ENCODE measurements at places on chromosomes 4 and X.

- no peak for DNase-seq
Observed at GRCh38 chr4:113316879-113317278, 267.4 kb downstream of the ANK2 start.

- no peak for DNase-seq
Observed at GRCh38 chr4:165325732-165326512, 1.5 kb upstream of the MSMO1 start.

DNA sequence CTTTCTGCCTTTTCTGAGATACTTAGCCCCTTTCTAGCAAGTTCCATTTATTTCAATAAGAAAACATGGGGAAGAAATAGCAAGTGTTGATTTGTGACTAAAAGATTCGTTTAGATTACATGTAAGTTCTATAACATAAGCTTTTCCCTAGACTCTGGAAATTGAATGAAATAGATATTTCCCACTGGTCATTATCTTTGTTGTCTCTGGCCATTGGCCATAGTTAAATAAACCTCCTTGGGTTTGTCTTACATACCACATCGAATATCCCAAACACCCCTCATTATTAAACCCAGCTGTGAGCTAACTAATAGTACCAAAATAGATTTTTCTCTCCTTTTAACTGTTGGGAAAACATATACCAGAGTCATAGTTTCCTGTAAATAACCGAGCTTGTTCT lies 534.8 kb downstream of the IQCM start:
- no peak for DNase-seq

DNA sequence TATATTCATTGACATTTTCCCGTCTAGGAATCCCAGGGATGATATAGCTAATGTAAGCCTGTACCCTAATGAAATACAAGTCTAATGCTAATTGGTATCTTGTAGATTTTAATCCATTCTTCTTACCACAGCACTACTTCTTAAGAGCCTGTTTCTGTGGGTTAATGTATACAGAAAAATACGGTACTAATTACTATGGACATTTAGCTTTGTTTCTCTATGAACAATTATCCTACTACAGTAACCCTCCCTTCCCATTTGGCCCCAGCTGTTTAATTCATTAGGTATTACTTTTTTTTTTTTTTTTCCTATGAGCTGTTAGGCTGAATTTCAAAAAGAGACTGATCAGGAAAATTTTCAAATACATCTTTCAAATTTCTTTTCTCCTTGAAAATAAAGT lies 245.1 kb upstream of the SLC7A11 start:
- DNase-seq, result no peak

DNA sequence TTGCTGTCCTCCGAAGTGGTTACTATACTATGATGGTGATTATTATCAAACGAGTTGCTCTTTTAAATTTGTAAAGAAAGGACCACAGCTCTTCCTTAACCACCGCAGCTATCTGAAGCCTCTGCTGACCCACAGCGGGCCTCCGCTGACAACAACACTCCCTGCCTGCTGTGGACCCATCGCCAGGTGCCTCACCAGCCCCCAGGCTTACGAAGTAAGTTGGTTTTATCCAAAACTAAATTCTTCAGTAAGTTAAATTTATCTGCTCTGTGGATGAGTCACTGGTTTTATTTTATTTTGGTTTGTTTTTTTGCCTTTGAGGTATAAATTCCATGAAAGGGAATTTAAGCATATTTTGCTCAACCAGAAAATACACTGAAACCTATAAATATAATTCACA lies 54.7 kb downstream of the SLC9A6 start:
- no peak for DNase-seq

DNA sequence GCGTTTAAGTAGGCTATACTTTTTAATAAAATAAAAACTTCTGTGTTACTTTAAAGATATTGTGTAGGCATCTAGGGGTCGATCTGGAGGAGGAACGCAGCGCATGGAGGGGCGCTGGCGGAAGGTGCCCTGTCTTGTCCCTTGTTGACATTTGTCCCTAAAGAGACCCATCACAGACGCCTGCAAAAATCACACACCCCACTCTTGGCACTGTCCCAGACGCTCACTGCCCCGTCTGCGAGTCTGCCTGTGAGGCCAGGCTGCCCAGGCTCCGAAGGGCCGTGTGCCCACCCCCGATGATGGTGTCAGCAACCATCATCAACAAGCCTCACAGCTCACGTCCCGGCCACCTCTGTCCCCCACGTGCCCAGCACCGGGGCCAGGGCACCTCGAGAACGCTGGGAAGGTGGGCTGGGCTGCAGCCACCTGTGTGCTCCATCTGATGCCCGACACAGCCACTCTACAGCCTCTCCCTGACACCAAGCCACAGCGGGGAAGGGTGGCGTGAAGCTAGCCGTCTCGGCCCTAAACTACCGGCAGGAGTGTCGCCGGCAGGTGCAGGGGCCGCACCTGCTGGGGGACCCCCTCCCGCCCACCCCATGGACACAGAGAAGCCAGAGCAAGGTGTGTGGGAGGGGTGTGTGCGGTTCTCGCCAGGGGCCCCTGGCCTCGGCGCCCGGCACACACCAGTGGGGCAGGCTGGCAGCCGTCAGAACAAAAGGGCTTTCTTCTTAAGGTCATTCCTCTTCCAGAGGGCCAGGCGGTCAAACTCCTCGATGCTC lies 26.8 kb upstream of the AFAP1 start:
- no peak for DNase-seq

GRCh38 chr4:1728061-1728980 lies 7.0 kb downstream of the TACC3 start:
- DNase-seq, result no peak

DNA sequence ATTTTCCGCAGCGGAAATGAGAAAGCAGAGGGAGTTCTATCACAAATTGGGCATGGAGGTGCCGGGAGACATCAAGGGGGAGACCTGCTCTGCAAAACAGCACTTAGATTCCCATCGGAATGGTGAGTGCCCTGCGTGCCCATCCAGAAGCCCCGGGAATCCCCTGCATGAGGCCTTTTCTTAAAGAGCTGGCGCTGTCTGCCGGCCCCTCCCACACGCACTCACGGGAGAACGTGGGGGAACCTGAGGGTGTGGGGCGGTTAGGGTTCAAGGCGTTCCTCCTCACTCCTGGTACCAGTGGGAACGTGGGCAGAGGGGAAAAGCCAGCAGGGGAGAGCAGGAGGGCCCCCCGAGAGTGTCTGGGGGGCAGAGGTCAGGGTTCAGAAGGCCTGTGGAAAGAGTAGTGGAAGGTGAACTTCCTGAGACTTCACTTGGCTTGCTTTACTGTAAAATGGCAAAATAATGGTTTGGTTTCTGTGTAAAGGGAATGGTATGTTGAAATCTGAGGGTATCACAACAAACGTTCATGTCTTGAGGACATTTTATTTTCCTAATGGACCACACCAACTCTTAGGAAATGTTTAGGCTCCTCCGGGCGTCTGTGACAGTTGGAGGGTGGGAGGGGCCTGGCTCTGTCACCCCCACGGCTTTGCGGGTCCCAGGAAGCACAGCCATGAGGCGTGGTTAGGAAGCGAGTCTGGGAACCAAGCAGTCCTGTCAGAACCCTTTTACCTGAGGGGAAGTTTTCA lies 38.0 kb downstream of the PCGF3 start:
- DNase-seq, result no peak

DNA sequence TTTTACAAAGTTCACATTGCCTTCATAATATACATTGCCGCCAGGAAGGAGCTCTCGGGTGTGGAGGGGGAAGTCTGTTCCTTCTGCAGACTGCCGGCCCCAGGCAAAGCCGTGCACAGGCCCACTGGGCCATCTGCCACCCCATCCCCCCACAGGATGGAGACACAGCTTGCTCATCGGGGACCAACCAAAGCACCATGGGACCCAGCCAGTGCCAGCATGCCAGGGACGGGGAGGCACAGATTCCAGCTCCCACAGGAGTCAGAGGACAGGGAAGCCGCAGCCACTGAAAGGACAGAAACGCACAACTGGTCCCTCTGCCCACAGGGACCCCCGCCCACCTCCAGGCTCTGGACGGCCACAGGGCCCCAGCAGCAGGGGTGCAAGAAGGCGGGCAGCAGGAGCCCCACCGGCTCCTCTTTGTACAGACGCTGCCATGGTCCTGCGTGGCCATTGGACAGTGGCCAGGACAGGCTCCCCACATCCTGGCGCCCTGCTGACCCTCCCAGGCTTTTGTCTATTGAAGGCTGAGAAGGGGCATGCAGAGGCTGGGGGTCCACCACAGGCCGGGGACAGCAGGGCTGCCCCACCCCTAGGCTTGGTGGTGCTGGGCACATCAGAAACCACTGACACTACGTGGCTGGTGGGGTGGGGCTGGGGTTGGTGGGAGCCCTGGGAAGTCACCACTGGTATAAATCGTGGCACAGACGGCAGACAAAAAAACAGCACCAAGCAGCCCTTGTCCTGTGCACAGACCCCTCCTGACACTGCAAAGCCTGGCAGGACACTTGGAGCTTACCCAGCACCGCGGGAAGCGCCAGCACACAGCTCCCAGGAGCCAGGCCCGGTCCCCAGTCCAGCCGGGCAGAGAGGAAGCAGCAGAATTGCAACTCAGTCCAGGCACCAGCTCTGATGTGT lies 89.0 kb downstream of the FAM53A start:
- DNase-seq, result no peak

GRCh38 chr4:7381221-7381889 lies 53.4 kb downstream of the PSAPL1 start:
- DNase-seq, result peak; percentile 59

DNA sequence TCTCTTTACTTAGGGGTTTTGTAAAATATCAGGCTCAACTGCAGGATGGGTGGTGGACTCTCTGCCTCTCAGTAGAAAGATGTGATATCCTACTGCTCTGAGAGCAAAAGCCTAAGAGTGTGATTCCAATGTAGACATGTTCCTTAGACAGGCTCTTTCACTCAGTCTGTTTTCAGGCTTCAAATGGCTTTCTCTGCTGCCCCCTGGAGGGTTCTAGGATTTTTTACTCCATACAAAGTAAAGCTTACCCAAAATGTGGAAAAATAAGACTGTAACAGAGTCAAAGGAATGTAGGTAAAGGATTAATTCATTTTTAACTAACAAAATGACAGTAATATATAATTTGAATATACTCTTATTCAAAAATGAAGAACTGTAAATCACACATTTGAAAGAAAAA lies 32.1 kb downstream of the ZGRF1 start:
- no peak for DNase-seq

DNA sequence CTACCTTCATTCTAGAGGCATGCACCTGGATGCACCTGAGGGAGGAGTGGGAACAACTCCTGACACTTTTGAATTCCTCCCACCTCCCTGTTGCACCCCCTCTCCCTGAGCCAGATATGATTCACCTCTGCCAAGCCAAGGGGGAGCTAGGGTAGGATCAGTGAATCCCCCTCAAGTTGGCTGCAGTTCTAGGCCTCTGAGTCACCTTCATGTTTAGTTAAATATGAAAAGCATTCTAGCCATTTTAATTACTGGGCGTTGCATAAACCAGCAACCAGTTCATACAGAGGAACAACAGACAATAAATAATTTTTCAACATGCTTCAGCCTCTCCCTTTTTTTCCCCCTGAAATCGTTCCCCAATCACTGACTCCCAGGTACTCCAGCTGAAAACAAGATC lies 1440.2 kb downstream of the ADGRL3 start:
- no peak for DNase-seq

GRCh38 chrX:150202641-150203247 lies 160.4 kb upstream of the MAMLD1 start:
- DNase-seq, result no peak

DNA sequence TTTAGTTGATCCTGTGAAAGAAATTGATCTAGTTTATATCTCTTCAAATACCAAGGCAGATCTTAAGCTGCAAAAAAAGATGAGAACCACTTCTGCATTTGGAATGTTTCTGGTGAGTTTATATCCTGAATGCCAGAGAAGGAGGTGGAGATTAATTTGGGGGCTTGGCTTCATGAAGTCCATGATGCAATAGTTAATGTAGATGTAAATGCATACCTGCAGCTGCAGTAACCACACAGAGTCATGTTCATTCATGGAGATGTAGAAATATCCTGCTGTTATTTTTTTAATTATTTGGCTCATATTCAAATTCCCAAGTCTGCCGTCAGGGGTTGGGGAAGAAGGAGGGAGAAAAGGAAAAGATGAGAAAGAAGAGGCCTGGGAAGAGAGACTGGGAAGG lies at the start of gene SULT1E1:
Gene SULT1E1, minus strand, starts transcription at position 94 of the 400 bp plus-strand sequence. CDS start 2,501 bp downstream, outside the sequence.
- DNase-seq, result no peak

- no peak for DNase-seq
Observed at GRCh38 chr4:53313510-53313909, 52.4 kb downstream of the SCFD2 start.

DNA sequence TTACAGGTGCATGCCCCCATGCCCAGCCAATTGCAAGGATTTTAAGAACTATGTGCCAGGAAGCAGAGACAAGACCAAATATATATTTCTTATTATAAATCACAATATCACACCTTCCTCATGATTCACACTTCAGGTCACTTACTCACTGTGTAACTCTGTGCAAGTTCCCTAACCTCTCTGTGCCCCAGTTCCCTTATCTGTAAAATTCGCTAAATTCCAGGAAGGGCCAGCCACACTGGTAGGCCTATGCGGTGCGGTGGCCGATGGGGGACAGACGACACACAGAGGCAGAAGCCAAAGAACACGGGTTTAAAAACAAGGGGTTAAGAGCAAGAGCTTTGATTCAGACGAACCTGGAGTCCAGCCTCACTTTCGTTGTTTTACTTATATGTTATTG lies 2.8 kb downstream of the TRIM2 start:
- no peak for DNase-seq

GRCh38 chr4:138751309-138751708 lies 264.3 kb upstream of the NOCT start:
- no peak for DNase-seq

GRCh38 chrX:77436682-77437081 lies 10.5 kb upstream of the FGF16 start:
- DNase-seq, result no peak

GRCh38 chr4:1261107-1261928 lies 12.4 kb upstream of the CTBP1 start:
- DNase-seq, result no peak

GRCh38 chrX:70754169-70754848 lies 154.2 kb downstream of the TEX11 start:
- no peak for DNase-seq

- DNase-seq, result no peak
Observed at GRCh38 chrX:31272472-31272775, 200.6 kb upstream of the FTHL17 start.

GRCh38 chr4:125388613-125389012 lies 73.9 kb downstream of the FAT4 start:
- DNase-seq, result no peak

DNA sequence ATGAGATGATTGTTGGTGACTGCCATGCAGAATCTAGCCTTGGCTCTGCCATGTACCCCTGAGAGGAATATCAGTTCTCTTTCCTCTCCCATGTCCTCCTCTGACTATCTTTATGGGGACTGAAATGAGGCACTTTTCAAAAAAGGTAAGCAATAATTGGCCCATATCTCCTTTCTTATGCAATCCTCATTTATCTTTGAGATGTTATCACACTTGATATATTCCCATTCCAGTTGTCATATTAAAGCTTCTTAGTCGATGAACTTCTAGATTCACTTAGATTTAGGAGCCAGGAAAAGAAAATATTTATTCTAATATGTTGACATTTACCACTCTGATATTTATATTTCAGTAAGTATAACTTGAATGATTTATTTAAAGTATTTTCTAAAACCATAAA lies 55.3 kb upstream of the CXCL8 start:
- no peak for DNase-seq

- DNase-seq, result no peak
Observed at GRCh38 chrX:7190157-7190556, 42.2 kb upstream of the PUDP start.

- no peak for DNase-seq
Observed at GRCh38 chr4:176099314-176099713, 33.7 kb downstream of the WDR17 start.

Measured in sciatic nerve (tissue), 2 donors.